Effector memory CD8-positive, alpha-beta T cell (primary cell): ENCODE measurements at places on chromosomes 1 and 21.

DNA sequence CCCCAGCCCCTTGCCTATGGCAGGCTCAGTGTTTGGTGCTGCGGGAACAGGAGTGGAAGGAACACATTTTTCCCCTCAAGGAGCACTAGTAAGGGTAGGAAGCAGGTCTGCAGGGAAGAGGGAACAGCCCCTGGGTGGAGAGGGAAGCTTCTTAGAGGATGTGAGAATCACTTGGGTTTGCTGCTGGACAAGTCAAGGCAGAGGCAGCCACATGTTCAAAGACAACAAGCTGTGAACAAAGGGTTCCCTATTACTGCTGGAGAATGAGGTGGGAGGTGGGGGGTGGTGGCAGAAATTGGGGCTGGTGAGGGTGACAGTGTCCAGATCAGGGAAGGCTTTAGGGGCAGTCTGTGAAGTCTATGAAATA is 24.8 kb upstream of the CITED4 start:
- DNase-seq, result no peak

DNA sequence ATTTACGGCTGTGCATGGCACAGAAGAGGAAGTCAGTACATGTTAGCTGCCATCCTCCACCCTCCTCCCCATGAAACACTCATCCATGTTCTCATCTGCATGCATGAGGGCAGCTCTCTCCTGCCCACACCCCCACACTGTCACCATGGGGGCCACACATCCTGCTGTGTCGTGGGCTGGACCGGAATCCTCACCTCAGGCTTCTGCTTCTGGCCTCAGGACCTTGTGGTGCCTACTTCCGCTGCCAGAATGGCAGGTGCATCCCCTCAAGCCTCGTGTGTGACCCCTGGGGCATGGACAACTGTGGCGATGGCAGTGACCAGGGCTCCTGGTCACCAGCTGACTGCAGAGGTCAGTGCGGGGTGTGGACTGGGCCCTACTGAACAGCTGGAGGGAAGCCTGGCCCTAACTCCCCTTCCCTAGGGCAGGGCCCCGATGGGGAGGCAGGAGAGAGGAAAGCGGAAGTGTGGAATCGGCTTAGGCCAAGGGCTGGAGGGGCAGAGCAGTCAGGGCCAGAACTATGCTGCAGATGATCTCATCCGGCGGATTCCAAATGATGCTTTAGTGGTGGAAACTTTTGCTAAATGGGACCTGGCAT is 3.8 kb downstream of the LDLRAD2 start:
- no peak for DNase-seq

GRCh38 chr1:186492531-186493291 is 31.8 kb upstream of the PDC start:
- DNase-seq, result no peak

DNA sequence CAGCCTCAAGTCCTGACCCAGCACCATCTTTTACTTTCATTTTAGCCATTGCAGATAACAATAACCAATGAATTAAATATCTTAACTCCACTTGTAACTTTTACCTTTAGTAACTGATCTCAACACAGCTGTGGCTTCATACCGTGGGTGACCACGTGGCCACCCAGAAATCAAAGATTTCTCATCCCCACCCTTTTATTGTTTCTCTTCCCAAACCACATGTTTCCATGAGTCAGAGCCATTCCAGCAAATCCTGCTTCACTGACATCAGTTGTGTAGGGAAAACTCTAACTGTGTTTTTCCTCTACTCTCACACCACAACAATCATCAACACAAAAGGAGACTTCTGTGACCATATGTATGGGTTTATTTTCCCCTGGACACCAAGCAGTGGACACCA is 25.1 kb upstream of the BRDT start:
- DNase-seq, result no peak

DNA sequence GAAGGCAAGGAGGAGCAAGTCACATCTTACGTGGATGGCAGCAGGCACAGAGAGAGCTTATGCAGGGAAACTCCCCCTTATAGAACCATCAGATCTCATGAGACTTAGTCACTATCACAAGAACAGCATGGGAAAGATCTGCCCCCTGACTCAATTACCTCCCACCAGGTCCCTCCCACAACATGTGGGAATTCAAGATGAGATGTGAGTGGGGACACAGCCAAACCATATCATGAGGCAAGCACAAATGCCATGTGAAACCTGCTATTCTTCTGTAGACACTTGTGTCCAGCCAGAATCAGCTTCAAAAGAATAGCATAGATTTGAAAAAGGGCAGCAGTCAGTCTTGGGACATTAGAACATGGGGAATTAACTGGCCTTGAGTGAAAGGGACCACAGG is 32.2 kb upstream of the UBE2U start:
- no peak for DNase-seq

GRCh38 chr1:178093951-178094738 is at the start of gene RASAL2:
RASAL2 (plus strand) TSS chr1:178094104; CDS start chr1:178094493, 389 bp downstream.
- DNase-seq, result no peak

DNA sequence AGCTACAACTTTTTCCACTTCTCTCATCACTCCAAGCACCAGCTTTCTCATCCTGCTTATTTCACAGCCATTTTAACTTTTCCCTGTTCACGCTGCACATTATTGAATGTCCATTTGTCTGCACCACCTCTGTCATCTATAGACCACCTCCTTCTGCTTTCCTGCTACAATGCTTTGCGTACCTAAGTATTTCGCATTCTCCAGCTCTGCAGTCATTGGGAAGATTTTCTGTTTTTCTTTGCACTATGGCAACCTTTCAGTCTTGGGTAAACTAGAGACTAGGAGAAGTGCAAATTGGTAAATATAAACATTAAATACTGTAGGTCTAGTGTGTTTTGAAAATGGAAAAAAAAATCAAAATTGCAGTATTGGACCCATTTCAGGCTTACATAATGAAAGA is 835 bp downstream of the CCDC30 start:
- DNase-seq, result no peak

DNA sequence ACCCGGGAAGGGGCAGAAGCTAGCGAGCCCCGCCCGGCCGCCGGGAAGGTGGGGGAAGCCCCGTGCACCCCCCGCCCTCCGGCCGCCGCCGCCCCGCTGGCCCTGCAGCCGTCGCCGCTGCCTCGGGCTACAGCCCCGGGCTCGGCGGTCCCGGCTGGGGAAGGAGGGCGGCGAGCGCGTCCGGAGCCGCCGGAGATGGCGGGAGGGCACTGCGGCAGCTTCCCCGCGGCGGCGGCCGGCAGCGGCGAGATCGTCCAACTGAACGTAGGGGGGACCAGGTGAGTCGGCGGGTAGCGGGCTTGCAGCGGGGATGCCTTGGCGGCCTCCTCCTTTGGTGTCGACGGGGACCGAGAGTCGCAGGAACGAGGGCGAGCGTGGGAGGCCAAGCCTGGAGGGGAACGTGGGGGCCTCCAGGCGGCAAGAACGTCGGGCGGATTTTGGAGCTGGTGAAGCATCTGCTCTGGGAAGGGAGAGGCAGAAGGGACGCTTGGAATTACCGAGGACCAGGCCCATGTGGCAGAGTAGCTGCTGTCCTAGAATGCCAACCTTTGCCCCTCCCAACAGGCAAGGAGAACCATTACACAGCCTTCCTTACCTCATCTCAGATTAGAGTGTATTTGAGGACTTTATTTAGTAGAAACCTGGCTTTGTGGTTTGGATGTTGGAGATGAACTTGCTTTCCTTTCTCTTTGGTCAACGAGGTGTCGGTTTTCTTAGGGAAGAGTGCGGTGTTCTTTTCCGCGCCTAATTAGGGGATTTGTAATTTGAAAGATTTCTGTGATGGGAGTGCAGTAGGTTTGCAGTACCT is 591 bp downstream of the KCTD3 start:
- DNase-seq, result no peak

DNA sequence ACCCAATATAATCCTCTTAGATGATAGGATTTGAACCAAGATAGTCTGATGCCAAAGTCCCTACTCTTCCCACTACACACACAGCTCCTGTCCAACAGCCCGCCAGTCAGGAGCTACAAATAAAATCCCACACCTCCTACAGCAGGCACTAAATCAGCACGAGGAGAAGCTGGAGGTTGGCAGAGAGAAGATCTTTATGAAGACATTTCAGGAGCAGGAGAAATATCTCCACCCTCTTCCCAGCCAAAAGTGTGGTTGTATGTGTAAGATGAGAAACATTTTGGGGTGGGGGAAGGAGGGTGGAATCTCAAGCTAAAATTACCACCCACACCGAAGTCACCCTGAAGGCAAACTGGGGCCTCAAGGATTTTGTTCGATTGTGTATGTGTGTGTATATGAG is 54.5 kb downstream of the PLXNA2 start:
- no peak for DNase-seq

DNA sequence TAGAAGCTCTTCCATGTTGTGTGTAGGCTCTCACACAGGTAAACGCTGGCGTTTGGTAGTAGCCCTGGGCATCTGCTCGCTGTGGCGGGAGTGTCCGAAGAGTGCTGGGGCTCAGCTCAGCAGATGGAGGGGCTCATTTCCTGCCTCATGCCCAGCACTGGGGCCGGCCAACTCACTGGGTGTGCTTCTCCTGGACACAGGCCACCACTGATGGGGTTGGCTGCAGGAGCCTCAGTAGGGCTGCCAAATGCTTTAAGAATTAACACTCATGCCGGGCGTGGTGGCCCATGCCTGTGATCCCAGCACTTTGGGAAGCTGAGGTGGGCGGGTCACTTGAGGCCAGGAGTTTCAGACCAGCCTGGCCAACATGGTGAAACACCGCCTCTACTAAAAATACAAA is 20.9 kb downstream of the UQCRHL start:
- no peak for DNase-seq
